ENCODE measurements at places on chromosomes 13 and 19.

- no peak for DNase-seq
Measured at GRCh38 chr13:27774651-27775050, 17.6 kb upstream of the GSX1 start.

DNA sequence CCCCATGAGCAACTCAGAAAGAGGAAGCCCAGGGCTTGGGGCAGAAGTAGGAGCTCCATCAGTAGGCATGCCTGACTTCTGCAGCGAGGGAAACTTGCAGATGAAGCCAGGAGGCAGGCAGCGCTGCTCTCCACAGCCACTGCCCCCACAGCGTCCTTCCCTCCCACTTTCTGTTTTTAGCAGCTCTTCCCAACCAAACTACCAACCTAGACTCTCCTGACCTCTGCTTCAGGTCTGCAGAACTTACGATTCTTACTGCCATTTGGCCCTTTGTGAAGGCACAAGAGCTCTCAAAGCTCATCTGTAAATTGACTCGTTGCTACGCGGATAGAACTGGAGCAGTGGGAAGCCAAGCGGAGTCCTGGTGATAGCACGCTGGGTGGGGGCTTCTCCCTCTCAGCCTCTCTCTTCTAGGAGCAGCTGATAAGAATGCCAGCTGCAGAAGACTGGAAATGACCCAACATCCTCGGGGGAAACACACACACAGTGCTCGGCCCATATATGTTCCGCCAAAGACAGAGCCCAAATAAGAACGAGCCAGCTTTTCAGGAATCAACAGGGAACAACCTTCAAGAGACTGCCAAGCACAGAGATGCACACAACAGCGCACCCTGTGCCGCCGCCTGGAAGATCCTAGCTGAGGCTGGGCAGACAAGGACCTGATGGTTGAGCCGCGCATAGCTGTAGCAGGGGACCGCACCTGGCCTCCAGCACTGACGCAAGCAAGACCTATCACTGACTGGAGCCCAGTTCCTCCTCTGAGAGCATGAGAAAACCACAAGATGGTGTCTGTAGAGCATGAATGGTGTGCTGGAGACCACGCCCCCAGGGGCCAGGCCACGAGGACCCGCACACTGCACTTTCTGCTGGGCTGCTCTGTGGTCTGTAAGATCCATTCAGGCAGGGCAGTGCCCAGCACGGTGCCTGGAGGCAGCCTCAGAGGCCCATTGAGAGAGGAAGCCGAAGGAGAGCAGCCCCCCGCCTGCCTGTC is 15.9 kb upstream of the SLC35E1 start:
- DNase-seq = no peak

DNA sequence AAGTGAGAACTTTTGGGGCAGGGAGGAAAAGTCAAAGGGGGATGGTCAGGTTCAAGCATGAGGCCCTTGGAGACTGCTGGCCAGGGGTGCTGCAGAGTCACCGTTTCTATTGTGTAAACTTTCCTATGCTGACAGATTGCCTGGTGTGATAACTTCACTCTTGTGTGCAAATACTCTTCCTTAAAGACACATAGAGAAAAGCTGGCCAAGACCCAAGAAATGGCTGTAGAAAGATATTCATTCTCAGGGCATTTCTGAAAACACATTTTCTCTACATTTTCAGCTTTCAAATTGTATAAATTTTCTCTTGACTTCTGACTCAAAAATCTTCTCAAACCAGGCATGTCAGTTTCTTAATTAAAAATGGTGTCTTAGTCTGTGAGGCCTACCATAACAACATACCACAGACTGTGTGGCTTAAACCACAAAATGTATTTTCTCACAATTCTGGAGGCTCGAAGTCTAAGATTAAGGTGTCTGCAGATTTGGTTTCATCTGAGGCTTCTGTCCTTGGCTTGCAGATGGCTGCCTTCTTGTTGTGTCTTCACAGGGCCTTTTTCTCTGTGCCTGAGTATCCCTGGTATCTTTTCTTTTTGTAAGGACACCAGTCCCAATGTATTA is 304.5 kb downstream of the KCNRG start:
- DNase-seq = no peak

GRCh38 chr13:64311112-64311511 is 2895.5 kb upstream of the PCDH20 start:
- DNase-seq = no peak

GRCh38 chr19:6500837-6501739 is 1.0 kb downstream of the TUBB4A start:
- DNase-seq = no peak

DNA sequence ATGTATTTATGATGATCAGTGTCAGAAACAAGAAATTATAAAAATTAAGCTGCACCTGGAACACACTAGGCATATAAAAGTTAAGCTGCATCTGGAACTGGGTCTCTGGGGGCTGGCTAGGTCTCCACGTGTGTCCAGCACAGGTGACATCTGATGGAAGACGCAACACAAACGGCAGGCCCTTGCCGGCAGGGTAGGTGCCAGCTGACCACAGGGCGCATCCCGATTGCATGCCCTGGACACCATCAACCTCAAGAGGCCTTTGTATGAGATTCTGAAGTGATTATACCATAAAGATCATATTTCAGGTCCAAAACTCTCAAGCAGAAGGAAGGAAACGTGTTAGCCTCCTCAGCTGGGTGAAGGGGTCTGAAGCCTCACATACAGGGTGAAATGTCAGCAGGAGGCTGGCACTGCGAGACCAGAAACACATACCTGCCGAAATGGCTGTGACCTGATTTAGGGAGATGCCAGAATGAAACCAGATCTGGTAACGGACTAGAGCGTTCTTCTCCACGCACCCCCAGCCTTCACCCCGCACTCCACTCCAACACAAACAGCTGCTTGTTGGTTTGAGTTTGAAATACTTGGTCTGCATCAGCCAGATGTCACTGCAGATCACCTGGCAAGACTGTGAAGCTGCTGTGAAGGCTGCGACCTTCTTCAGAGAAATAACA is 37.3 kb downstream of the COL4A1 start:
- DNase-seq = no peak

- no peak for DNase-seq
Measured at GRCh38 chr13:22828081-22828480, 352.7 kb upstream of the SGCG start.

GRCh38 chr19:38213911-38214625 is 10.0 kb downstream of the DPF1 start:
- peak; percentile 21 for DNase-seq

DNA sequence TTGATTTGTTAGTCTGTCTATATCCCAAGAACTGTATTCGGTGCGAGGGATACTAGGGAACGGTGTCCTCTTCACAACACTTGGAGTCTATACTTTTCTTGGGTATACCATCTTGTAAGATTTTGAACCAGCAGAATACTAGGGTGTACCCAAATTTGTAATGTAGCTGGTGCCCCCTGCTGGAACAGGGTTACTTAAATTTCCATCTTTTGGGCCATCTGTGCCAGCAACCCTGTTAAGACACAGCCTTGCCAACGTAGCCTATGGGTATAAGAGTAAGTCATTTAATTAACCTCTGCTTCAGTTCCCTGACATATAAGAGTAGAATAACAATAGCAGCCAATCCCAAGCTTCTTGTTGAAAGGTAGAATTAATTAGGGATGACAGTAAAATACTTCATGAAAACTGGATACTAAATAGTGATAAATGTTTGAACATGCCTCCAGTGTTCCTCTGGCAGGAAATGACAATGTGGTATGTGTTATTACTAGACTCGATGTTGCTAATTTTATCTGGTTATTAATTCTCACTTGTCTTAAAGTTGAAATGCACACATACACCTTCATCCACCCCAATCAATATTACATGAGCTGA is 607.6 kb downstream of the FGF9 start:
- DNase-seq = no peak

DNA sequence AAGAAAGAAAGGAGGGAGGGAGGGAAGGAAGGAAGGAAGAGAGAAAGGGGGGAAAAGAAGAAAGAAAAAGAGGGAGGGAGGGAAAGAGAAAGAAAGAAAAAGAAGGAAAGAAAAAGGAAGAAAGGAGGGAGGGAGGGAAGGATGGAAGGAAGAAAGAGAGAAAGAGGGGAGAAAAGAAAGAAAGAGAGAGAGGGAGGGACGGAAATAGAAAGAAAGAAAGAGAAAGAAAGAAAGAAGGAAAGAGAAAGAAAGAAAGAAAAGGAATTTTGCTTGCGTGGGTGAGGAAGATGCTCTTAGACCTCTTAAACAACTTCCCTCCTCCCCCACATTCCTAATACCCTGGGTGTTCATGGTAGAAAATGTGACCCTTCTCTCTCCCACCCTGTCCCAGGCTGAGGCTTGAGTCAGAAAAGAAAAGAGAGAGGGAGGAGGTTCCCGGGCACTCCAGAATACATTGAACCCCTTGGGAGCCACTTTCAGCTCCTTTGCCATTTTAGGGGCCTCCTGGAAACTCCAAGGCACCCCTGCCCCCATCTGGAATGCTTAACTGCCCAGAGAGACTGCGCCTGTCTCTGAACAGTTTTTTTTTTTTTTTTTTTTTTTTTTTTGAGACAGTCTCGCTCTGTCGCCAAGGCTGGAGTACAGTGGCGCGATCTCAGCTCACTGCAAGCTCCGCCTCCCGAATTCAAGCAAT is 9.2 kb upstream of the KANK3 start:
- DNase-seq = no peak

DNA sequence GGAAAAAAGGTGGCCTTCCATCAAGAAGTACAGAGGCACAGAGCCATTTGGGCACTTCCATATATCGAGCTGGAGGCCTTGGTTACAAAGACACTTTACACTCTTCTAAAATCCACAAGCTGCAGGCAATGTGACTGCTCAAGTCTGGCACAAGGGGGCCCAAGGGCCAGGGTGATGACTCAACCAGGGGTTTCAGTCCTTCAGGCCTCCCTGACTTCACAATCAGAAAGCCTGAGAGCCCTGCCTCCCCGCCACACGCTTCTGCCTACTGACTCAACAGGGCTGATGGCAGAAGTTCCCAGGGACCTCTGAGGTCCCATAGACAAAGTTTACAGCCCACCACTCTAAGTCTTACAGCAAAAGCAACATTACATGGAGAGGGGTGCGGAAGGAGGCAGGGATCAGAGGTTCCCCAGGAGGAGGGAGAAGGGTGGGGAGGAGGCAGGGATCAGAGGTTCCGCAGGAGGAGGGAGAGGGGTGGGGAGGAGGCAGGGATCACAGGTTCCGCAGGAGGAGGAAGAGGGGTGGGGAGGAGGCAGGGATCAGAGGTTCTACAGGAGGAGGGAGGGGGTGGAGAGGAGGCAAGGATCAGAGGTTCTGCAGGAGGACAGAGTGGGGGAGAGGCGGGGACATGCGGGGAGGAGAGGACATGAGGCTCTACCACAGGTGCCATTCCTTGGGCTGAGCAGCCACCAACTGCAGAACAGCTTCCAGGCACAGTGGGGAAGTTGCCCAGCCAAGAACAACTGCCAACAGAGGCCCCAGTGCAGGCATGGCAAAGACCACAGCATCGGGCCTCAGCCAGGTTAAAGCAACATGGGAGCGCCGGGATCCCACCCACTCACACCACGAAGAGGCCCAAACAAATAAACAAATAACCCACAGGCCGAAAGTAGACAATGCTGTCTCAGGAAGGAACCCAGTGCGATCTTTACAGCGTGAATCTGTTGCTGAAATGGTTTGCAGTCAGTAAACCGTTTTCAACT is 52.0 kb downstream of the SLC7A1 start:
- DNase-seq = no peak

- no peak for DNase-seq
Measured at GRCh38 chr13:53463106-53463505, 434.5 kb downstream of the OLFM4 start.

- DNase-seq = peak; percentile 66
Measured at GRCh38 chr19:16608290-16608739, 19.7 kb downstream of the MED26 start.

GRCh38 chr13:51321836-51322235 is 17.7 kb upstream of the SERPINE3 start:
- no peak for DNase-seq

DNA sequence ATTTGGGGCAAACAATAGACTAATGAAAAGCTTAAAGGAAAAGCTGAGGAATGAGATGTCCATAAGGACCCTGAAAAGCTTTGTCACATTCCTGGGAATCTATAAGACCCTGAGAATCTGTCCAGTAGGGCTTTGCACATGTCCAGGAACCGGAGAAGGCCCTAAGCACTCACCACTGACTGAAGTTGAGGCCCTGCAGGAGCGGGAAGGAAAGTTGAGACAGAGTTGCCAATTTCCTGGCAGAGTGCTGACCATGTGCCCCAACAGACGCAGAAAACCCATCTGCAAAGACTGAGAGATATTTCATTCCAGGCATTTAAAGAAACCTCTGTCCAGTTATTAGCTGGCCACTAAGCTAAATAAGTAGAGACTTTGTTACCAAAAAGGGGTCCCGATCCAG is 890.5 kb downstream of the UQCRFS1 start:
- no peak for DNase-seq

GRCh38 chr19:30686826-30687566 is 314.8 kb downstream of the ZNF536 start:
- DNase-seq = no peak

DNA sequence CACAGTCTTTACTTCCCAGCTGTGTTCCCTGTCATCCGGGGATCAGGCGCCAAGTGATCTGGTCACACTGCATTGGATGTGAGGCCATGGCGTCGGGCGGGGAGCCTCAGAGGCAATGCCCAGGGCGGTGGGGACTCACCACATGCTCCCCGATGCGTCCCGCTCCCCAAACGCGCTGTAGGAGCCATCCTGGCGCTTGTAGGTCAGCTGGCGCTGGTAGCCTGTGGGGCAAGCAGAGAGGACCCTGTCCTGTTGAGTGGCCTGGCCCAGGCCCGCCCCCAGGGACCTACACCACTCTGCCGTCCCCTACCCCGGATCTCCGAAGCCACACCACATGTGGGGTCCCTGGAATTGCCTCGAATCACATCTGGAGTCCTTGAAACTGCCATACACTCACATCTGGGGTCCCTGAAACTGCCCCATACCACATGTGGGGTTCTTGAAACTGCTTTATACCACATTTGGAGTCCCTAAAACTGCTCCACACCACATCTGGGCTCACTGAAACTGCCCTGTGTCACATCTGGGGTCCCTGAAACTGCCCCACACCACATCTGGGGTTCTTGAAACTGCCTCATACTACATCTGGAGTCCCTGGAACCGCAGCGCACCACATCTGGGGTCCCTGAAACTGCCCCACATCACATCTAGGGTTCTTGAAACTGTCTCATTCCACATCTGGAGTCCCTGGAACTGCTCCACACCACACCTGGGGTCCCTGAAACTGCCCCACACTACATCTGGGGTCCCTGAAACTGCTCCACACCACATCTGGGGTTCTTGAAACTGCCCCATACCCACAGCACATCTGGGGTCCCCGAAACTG is 33.2 kb downstream of the F2RL3 start:
- no peak for DNase-seq

- DNase-seq = no peak
Measured at GRCh38 chr13:46885018-46885417, 11.8 kb downstream of the HTR2A start.

GRCh38 chr13:29593605-29594297 is 1.7 kb downstream of the SLC7A1 start:
- no peak for DNase-seq

DNA sequence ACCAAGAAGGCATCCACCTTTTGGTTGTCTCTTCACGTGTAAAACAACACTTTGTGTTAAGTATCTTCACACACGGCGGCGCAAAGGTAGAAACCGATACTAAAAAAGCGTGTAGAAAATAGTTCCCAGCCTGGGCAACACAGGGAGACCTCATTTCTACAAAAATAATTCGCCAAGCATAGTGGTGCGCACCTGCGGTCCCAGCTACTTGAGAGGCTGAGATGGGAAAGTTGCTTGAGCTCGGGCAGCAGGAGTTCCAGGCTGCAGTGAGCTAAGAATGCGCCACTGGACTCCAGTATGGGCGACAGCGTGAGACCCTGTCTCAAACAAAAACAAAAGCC is 573 bp upstream of the ERCC5 start:
- no peak for DNase-seq

GRCh38 chr13:29847501-29847983 is 2.9 kb downstream of the UBL3 start:
- no peak for DNase-seq

Data from HFF-Myc (cell line).